ENCODE measurements at places on chromosomes 3 and 15.

DNA sequence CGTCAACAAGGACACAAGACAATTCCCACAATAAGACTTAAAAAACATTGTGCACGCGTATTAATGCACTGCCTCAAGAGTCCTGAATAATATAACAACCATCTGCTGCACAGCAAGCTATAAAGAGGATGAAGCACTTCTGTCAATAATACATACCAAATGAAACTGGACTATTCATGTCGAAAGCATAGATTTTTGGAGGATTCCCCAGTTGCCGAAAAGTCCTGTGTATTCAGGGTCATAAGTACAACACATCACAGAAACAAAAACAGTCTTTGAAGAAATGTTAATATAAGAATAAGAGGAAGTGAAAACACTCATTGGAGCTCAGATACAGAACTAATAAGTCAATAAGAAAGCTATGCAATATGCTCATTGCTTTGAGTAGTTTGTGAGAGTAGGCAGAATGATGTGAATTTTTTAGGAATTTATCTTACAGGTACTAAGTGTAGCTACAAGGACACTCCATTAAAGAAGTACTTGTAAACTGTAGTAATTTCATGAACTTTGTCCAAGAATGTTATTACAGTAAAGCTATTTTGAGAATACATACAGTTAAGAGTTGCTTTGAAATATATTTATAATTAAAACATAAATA, 31.6 kb downstream of the CBLB start:
- no peak for DNase-seq

DNA sequence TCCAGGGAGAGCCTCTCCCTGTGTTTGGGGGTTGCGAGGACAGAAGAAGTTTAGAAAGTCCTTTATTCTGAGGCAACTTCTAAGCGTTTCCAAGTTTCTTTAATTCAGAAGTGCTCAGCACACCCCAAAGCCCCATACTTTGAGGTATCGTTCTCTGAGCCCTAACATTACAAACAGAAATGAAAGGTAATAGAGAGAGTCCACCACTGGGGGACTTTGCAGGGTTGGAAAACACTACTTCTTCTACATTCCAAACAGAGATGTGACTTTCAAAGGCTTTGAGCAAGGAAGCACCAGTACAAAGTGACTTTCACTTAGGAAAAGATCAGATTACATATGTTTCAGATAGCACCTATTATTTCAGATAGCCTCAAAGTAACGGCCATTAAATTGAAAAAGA, 6.2 kb upstream of the ZNF280D start:
- no peak for DNase-seq

DNA sequence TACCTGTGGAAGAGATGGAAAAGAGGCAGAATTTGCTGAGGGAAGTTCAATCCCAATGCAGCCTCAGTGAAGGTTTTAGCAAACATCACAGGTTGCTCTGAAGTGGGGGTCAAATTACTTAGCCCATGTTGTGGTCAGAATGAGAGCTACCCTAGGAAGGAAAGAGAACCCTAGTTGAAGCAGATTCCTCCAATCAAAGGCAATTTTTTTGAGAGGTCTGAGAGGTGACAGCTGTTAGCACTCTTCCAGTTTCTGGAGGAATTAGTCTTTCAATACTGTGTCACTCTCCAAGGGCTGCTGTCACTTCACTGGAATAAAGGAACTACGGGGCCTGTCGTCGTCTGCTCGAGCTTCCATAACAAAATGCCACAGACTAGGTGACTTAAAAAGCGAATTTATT, 584.2 kb upstream of the DPPA4 start:
- no peak for DNase-seq

DNA sequence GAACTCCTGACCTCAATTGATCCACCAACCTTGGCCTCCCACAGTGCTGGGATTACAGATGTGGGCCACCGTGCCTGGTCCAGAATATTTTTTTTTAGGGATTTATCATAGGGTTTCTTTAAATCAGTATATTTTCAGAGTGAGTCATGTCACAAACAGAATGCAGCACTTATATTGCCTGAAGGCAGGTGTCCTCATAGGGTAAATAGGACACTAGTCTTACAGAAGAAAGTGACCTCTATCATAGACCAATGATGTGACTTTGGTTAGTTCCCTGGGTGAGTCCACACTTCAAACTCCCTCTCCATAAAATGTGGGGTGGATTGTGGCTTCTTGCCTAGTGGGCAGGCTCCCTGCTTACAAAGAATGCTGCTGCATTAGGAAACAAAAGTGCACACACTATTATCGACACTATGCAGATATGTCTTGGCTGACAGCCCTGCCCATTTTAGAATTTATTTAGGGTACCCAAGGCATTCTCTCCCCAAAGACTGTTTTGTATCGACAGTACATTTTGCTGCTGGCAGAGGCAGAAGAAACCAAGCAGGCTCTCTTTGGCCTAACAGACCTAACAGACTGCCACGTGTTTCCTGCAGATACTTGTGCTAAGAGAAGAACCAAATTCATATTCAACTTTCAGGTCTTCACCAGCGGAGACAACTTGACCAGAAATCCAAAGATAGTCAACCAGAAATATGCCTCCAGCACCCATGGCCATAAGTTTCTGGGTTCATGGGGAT, 125.0 kb downstream of the MOBP start:
- DNase-seq = no peak

DNA sequence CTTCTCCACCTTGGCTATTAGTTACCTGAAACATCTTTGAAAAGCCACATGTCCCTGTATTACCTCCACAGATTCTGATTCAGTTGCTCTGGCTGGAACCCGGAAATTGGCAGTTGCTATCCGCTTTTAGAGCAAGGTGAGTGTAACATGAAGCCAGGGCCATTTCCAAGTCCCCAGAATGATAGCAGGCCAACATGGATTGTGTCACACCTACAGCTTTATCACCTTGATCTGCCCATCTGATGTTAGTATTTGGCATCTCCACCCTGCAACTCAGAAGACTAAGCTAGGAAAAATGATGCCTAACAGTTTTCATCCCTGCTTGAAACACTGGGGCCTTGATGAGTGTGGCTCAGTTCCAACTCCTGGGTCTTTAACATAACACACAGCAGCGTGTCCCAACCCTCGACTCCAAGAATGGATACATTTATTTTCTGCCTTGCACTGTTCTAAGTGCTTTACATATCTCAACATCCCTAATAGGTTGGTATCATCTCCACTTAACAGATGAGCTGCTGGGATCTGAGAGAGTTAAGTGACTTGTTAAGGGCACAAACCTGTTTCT, 21.3 kb upstream of the NUDT16 start:
- no peak for DNase-seq

DNA sequence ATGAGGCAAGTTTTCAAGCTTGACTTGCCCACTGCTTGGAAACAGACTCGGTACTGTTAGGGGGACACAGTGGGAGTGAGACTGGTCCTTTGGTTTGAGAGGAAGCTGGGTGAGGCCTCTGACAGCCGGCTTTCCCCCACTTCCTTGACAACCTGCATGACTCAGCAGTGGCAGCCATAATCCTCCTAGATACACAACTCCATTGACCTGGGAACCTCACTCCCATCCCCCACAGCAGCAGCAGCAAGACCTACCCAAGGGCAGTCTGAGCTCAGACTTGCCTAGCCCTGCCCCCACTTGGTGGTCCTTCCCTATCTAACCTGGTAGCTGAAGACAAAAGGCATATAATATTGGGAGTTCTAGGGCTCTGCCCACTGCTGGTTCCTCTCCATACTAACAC, 1043.5 kb upstream of the ALCAM start:
- DNase-seq = no peak

- no peak for DNase-seq
Measured at GRCh38 chr3:117486719-117487716, 777.4 kb downstream of the TUSC7 start.

GRCh38 chr15:25178835-25179672, 224.3 kb downstream of the SNRPN start:
- no peak for DNase-seq

DNA sequence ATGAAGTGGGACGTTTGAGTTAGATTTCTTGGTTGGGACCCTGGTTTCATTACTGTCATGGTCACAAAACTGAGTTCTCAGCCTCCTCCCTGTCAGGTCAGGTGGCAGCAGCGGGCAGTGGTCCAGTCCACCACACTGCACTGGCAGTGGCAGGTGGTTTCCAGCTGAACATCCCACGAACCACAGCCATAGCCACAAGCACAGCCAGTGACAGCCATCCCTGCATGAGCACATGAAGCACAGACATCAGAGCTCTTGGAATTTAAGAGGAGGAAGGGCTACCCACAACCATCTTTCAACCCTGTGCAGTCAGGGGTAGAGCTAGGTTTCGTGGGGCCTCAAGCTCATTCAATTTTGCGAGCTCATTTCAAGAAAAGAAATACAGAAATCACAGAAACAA, 1.5 kb downstream of the RETNLB start:
- no peak for DNase-seq

DNA sequence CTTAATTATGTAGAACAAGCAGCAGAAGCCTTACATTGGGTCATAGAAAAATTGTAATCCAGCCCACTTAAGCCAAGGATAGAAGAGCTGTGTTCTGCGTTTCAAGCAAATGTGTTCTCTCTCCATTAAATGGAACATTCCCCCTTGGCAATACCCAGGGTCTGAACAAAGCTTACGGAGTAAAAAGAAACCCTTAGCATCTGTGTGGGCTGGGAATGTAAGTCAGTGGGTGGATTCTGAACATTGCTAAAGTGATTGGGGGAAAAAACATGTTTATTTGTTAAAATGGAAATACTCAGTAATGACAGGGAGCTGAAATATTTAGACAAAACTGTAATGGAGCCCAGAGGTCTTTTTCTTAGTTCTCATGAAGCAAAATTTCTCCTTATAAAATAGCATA, 147.4 kb downstream of the DUT start:
- no peak for DNase-seq

DNA sequence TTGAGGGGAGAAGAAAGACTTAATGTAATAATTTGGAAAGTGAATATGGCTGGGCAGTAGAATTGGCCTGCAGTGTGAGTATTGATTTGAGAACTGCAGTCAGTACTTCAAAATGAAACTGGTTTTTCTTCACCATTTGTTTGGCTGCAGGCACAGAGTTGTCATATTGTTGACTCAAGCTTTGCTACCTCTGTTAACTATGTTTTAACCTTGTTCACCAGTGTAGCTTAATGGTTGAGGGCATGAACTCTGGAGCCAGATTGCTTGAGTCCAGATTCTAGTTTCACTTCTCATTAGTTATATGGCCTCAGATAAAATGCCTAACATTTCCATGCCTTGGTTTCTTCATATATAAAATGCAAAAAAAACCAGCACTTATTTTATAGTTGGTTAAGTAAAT, 64.1 kb downstream of the CFAP44 start:
- DNase-seq = no peak

GRCh38 chr3:170638988-170639387, 53.1 kb upstream of the SLC7A14 start:
- DNase-seq = no peak

GRCh38 chr3:164470471-164470870, 607.8 kb downstream of the SI start:
- no peak for DNase-seq

- DNase-seq = no peak
Measured at GRCh38 chr3:45868213-45868612, 18.1 kb upstream of the CCR9 start.

DNA sequence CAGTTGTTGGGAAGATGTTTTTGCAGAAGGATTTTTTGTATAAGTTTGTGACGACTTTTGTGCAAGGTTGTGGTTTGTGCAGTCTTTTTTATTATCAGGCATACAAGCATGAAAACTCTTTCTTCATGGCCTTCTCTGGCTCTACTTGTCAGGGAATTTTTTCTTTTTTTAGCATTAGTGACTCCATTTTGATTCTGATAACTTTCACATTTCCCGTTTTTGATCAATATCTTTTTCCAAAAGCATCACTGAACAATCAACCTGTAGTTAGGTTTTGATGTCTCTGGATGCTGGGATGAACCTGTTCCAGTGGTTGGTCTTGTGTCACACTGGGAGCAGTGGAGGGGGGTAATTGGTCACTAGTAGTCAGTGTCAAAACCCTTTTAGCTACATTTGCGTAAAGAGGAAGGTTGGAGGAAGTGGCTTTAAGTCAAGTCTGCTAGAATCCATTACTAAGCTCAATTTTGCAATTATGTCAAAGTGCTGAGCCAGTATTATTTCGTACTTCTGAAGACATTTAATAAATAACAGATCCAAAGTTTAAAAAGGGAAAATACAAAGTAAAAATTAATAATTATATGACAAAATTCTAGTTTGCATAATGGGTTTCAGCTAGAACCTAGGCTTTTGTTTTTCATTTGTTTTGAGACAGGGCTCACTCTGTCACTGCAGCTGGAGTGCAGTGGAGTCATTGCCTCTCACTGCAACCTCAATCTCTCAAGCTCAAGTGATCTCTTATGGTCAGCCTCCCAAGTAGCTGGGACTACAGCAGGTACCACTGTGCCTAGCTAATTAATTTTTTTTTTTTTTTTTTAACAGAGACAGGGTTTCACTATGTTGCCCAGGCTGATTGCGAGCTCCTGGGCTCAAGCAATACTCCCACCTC, 18.8 kb upstream of the CFAP161 start:
- DNase-seq = no peak

- no peak for DNase-seq
Measured at GRCh38 chr3:102006812-102007485, 157.6 kb downstream of the NFKBIZ start.

DNA sequence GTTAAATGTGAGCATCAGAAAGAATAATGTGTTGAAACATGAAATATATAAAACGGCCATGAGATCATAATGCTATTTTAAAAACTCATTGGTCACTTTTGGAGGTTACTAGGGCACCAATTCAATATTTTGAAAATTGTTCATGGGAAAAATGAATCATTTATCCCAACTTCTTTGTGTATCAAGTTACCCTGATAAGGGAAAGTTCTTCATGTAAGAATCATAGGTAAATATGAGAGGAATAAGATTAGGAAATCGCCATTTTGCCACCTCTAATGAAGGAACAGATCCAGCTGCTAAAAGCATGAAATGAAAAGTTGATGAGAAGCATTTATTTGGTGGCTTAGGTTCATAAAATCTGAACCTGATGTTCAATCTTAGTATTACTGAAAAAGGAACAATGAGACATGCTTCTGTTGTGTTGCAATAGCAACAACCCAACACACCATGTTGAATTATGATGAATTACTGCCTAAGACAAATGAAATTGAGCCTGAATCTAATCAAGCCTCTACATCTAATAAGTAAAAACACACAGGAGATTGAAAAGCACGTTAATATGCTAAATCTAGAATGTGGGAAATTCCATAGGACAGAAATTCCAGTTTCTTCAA, 32.5 kb downstream of the ABHD5 start:
- no peak for DNase-seq

GRCh38 chr3:133896002-133896761, 500 bp upstream of the RAB6B start:
- no peak for DNase-seq

DNA sequence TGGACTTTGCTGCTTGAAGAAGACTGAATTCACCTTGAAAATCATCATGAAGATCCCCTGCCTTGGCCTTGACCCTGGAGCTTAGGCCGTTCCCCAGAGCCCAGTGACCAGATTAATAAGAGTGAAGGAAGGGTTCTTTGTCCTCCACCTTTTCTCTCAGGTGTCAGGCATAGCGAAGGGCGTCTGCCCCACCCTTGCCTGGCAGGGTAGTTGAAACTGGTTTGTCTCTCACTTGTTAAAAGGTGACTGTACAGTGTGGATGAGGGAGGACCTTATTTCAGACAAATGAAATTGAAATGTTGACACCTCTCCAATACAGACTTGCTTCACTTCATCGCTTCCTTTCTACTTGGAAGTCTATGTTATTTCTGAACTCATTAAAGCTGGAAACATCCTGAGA, 223.7 kb upstream of the BHLHE40 start:
- no peak for DNase-seq

GRCh38 chr15:68706931-68707330, 113.8 kb downstream of the ANP32A start:
- no peak for DNase-seq
